ENCODE measurements at places on chromosomes 7 and 10.

- DNase-seq: no peak
These were observed 73.6 kb downstream of the ELFN1 start for GRCh38 chr7:1743481-1744230.

DNA sequence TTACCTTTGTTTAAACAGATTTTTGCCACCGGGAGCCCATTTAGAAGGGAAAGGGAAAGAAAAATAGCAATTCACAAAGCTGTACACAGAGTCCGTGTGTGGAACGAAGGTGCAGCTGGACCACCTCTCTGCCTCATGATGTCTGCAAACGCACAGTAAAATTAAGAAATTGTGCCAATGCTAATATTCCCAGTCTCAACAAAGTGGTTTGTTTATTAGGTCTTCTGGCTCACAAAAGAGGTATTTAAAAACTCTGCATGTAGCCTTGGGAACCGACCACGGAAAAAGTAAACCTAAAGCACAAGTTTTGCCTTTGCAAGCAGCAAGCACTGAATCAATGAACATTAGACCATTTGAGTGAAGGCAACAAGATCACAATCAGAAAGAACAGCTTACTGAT lies 57.7 kb downstream of the CREB3L2 start:
- DNase-seq: no peak

- no peak for DNase-seq
These were observed 92.7 kb upstream of the RET start for GRCh38 chr10:42984035-42984610.

- no peak for DNase-seq
These were observed 50.6 kb upstream of the STEAP4 start for GRCh38 chr7:88357294-88357693.

DNA sequence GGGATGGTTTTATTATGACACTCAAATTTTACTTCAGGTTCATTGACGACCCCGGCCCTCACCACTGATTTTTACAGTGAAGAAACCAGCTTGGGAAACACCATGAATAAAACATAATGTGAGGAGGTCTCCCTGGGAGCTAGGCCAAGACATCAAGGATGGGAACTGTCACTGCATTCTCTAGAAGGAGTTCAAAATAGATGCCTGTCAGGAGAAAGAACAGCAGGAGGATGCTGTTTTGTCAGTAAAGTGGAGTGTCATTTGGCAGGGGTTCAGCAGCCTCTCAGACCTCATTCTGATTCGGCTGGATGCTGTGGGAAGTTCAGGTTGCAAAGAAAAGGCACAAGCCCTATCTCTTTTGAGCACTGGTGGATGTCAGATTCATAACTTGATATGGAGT lies 360.3 kb upstream of the C7orf33 start:
- DNase-seq: no peak

GRCh38 chr10:129085811-129086210 lies 381.2 kb upstream of the MGMT start:
- DNase-seq: no peak

- no peak for DNase-seq
These were observed 5.7 kb upstream of the OR6V1 start for GRCh38 chr7:143046426-143046851.

- no peak for DNase-seq
These were observed 22.4 kb downstream of the NRBF2 start for GRCh38 chr10:63155388-63156020.

GRCh38 chr7:10463701-10464100 lies 510.0 kb upstream of the PHF14 start:
- no peak for DNase-seq

- no peak for DNase-seq
These were observed 49.0 kb downstream of the TES start for GRCh38 chr7:116259156-116259870.

GRCh38 chr7:120833546-120833945 lies 24.4 kb downstream of the TSPAN12 start:
- peak; percentile 42 for DNase-seq

DNA sequence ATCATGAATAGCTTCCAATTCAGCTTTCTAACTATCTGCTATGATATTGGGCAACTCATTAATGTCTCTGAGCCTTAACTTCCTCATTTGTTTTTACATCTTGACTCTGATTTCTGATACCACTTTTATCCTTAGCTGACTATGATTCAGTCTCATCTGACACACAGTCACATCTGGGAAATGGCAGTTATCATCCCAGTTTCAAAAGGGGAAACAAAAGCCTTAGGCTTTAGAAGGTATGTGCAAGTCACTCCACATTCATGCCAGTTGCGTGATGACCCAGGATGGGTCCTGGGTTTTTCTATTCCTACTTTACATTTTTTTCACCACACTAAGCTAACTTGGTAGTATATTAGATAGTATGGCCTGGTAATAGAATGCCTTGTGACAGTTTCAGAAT lies 12.7 kb downstream of the SCIN start:
- DNase-seq: no peak

- DNase-seq: no peak
These were observed 13.6 kb upstream of the DPYSL4 start for GRCh38 chr10:132173185-132173584.

DNA sequence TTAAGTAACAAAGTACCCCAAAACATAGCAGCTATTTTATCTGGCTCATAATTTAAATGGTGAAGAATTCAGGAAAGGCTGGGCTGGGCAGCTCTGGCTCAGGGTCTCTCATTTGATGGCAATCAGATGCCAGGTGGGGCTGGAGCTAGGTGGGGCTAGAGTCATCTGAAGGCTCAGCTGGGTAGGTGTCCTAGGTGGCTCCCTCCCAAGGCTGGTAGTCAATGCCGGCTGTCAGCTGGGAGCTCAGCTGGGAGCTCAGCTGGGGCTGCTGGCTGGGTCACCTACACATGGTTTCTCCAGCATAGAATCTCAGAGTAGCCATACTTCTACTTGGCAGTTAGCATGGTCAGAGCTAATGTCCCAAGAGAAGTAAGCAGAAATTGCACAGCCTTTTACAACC lies 34.1 kb downstream of the OSBPL3 start:
- DNase-seq: no peak

DNA sequence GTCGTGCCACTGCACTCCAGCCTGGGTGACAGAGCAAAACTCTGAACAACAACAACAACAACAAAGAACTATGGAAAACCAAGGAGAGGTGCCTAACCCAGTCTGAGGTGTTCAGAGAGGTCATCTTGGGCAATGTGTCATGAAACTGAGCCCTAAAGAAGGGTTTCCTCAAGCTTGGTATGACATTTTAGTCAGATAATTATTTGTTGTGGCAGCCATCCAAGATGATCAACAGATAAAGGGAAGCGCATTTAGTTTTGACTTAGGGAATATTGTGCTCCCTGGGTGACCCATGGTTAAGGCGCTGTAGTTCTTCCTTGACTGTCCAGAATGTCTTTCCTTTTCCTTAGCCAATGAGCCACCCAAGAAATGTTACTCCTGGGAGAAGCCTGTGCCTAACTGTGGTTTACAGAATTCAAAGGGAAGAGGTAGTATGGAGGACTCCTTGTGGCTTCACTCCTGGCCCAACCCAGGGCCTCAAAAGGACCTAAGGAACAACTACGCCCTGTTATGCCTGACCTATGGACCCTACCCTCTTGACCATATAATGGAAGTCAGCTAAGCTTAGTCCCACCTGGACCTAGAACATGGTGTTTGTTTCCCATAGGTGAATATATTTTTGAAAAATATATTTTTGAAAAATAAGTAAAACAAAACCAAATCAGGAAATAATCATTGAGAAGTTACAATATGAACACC lies 42.4 kb downstream of the TPST1 start:
- DNase-seq: no peak

DNA sequence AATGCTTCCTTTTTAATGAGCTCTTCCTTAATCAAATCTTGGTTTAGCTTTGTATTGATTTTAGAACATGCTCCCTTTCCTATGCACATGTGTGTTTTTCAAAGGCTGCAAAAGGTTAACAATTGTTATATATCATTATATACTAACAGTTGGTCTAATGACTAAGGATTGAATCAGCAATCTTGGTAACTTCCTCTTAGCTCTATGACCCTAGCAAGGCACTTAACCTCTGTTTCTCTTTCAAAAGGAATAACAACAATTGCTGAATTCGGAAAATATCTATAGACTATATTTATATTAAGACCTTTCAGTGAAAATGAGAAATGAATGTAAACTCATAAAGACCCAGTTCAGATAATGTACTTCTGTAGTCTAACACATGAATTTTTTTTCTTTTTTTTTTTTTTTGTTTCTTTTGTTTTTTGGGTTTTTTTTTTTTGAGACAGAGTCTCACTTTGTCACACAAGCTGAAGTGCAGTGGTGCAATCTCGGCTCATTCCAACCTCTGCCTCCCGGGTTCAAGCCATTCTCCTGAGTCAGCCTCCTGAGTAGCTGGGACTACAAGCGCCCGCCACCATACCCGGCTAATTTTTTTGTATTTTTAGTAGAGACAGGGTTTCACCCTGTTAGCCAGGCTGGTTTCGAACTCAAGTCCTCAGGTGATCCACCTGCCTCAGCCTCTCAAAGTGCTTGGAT lies 48.8 kb downstream of the HOXA1 start:
- DNase-seq: no peak

GRCh38 chr7:132685277-132685676 lies 109.0 kb upstream of the PLXNA4 start:
- no peak for DNase-seq

- DNase-seq: no peak
These were observed 18.6 kb downstream of the TAS2R41 start for GRCh38 chr7:143496263-143496662.

DNA sequence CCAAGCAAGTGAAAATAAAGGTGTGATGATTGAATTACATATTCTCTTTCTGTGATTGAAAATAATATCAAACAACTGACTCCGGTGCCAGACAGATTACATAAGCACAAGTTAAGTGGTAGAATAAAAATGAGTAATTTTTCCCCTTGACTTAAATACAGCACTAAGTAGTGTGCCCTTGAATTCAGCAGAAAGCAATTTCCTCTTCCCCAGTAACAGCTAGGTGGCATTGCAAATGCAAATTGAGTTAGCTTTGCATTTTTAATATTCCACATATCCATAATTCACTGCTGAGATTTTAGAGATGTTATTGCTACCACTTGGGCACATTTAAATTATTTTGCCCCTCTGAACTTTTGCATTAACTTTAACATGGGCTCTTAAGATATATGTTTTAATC lies 89.8 kb upstream of the NPVF start:
- DNase-seq: no peak

- DNase-seq: peak; percentile 2
These were observed 33.9 kb downstream of the MALSU1 start for GRCh38 chr7:23332910-23333612.

DNA sequence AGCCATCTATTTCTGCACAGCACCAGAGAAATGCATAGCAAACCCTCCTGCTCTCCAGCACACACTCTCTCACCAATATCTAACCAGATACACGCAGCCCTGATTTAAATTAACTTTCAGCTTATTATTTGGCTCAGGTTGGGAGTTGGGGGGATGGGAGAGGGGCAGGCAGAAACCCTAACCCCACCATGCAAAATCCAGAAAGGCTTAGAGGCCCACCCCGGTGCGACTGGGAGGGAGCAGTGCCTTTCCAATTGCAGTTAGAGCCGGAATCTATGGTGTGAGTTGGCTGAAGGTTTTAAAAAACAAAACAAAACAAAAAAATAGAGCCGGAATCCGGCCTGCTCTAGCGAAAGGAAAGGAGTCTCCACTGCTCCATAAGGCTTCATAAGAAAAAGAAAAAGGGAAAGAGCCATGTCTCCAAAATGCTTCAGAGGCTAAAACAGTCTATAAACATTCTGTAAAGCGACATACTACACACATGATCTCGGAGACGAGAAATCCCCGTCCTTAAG lies 2.9 kb downstream of the IGF2BP3 start:
- DNase-seq: no peak

DNA sequence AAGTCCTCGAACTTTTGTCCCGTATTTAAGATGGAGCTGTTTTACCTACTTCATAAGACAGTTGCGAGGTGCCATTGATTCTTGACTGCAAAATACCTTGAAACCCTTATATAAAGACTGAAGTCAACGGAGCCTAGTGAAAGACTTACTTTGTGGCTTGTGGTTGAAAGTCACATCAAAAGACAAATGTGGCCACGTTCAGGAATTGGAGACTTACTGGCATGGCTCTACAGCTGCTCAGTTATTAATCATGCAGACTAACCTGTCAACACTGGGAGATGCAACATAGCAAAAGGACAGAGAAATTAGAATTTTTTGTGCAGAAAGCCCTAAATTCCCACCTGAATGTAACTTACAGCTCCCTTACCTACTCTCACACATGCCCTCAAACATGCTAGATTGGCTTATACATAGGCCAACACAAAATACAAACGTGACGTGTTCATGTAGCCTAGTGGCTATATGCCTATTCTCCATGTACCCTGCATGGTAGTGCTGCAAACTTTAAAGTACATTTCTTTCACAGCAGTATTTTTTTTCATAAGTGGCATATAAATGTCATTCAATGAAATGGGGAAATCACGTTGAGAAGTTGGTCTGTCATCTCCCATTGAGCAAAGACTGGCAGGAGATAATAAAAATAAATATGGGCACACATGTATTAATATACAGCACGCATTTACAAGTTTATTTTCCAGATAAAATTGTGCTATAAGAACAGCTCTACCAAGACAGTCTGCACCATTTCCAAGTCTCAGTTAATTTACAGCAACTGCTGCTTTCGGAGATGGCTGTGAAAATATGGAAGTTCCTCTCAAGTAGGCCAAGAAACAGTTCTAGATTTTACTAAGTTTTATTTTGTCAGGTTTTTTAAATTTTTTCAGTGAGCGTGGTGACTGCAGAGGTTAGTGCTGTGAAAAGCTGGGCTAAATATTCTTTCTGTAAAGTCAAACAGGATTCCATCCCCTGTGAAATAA lies 170.4 kb upstream of the C7orf33 start:
- DNase-seq: no peak

DNA sequence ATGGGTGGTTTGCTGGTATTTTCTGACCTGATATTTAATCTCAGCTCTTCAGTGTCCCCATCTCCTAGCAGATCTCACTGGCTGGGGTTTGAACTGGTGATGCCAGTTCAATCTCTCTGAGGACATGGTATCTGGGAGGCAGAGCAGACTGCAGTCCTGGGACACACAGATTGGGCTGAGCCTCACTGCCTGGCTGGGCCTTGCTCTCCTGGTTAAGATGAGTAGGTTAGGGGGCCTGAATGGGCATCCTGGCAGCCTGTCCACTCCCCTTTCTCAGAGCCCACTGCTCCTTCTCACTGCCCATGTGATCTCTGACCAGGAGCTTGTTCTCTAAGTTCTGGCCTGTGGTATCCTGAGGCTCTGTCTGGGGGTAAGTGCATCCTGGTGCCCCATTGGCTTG lies 363.4 kb downstream of the GLRX3 start:
- DNase-seq: no peak

- DNase-seq: no peak
These were observed 16.5 kb downstream of the GPR158 start for GRCh38 chr10:25191162-25191895.

- peak; percentile 21 for DNase-seq
These were observed 43.7 kb downstream of the CPVL start for GRCh38 chr7:29102558-29103151.

- no peak for DNase-seq
These were observed 124.7 kb upstream of the C1QL3 start for GRCh38 chr10:16646181-16647059.

DNA sequence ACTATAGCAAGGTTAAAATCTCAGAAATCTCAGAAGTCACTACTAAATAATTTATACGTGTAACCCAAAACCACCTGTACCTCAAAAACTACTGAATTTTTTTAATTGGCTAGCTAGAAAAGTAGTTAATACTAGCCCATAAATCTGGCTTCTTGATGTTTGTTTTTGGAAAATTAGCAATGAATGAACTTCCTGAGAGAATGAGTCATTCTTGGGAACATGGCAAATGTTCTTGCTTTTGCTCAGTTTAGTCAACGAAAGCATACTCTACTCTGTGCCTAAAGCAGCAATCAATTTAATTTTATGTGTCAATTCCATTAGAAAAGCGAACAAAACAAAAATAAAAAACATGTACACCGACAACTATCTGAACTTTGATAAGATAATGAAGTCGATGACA lies 69.2 kb downstream of the SEMA3E start:
- no peak for DNase-seq

Data from NCI-H774 (cell line).